ENCODE measurements at places on chromosomes 11 and 22. TPM values are rescaled to one million over a fixed set of nuclear protein-coding genes. Genes with fewer than 3 reads are reported as not detected.

The MS4A12 gene
- not detected for total RNA-seq

The PANX2 gene
- total RNA-seq, result 4.6 TPM

The DERL3 gene
- total RNA-seq, result 0.17 TPM

The CWF19L2 gene
- 3.8 TPM for total RNA-seq

The OR52I1 gene
- total RNA-seq, result not detected

The TECTA gene
- total RNA-seq, result 0.08 TPM

The DKK3 gene
- total RNA-seq, result 11.1 TPM

The PRG3 gene
- not detected for total RNA-seq

The PRR33 gene
- total RNA-seq, result not detected

The ELMOD1 gene
- 0.33 TPM for total RNA-seq

The ROBO4 gene
- not detected for total RNA-seq

The OR5P2 gene
- not detected for total RNA-seq

The CDK2AP2 gene
- total RNA-seq, result 96.7 TPM

The SCUBE2 gene
- total RNA-seq, result 0.73 TPM

The CABP4 gene
- total RNA-seq, result not detected

The SIAE gene
- total RNA-seq, result 14.0 TPM

The GLYATL1 gene
- total RNA-seq, result not detected

The RAG2 gene
- total RNA-seq, result not detected

The OR51E1 gene
- not detected for total RNA-seq

The OR52N4 gene
- not detected for total RNA-seq

All from A549 treated with CORT108297 at 1 μM for 4 hours (cell line).